GF-D8 (cell line): ENCODE measurements at places on chromosomes 1 and 21.

- DNase-seq: no peak
Measured at GRCh38 chr1:206944703-206945102, 1.6 kb downstream of the PIGR start.

GRCh38 chr1:24294716-24295371 is 24.3 kb upstream of the GRHL3 start:
- DNase-seq: no peak

DNA sequence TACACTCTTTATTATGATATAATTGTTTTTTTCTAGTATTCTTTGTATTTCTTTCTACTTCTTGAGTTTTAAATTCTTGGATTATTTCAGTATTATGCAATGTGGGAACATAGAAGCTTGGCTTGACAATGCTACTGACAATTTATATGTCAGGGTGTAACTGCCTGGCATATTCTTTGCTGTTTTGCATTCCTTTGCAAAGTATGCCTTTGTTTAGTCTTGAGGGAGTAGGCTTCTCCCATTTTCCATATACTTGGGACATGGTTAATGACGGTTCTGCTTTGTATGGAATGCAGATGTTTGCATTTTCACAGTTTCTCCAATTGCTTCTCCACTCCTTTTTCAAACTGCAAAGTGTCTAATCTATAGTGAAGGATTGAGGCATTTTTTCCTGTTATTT is 109.8 kb downstream of the HMCN1 start:
- no peak for DNase-seq

DNA sequence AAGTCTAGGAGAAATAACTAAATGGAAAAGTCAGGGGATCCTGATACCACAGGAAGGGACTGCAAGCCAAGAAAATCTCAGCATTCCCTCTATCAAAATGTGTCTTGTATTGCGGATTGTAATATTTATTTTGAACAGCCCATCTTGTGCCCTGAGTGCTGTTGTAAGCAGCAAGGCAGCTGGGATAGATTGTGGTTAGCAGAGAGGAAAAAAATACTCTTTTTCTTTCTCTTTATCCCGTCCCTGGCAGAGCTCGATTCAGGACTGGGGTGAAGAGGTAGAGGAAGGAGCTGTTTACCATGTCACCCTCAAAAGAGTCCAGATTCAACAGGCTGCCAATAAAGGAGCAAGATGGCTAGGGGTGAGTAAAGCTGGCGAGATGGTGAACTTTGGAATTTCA is 1.2 kb downstream of the RGL1 start:
- no peak for DNase-seq

DNA sequence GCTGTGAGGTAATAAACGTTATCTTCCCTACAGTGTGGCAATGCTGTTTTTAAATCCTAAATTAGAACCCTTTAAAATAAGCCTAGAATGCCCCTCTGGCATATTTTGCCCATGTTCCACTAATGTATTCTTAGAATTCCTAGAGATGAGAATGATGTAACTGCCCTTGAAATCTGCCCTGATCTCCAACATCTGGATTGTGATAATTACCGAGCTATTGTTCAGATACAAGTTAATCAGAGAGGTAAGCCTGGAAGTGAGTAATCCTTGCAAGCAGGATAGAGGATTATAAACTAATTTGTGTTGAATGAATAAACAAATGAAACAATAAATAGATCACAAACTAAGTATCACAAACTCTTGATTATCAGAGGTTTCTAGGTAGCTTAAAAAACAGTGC is 107.8 kb upstream of the DMRTA2 start:
- no peak for DNase-seq

DNA sequence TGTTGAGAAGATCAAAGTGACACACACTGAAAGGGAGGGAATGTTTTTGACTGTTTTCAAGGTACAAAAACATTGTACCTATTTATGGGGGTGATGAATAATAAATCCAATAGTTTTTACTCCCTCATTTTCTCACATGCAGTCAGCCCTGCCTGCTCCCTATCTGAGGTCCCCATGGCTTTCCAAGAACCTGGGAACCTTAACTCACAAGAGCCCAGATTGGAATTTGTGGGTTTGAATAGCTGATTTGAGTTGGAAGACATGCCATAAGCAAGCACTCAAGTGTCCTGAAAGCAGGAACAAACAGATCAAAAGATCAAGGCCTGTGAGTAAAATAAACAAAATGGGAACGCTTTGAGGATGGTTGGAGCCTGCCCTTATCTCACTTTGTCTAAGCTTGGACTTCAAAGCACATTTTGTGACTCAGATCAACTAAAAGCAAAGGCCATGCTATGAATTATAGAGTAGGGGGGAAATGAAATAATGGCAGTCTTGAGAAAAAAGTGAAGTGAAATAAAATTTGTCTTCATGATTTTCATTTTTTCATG is 136.6 kb downstream of the LYPLAL1 start:
- DNase-seq: no peak

DNA sequence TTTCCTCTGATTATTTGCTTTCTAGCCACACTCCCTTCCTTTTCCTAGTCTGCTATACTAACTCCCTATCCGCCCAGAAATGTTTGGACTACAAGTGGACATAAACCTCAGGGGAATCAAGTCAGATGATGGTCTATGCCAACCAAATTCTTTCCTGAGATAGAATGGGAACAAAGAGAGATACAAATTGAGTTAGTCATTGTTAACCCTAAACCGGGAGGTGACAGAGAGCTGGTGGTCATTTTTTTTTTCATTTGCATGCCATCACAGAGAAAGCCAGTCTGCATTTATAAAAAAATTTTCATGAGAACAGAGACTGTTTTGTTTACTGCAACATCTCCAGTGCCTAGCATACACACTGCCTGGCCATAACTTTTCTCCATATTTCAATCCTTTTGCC is 35.0 kb downstream of the MYSM1 start:
- no peak for DNase-seq

DNA sequence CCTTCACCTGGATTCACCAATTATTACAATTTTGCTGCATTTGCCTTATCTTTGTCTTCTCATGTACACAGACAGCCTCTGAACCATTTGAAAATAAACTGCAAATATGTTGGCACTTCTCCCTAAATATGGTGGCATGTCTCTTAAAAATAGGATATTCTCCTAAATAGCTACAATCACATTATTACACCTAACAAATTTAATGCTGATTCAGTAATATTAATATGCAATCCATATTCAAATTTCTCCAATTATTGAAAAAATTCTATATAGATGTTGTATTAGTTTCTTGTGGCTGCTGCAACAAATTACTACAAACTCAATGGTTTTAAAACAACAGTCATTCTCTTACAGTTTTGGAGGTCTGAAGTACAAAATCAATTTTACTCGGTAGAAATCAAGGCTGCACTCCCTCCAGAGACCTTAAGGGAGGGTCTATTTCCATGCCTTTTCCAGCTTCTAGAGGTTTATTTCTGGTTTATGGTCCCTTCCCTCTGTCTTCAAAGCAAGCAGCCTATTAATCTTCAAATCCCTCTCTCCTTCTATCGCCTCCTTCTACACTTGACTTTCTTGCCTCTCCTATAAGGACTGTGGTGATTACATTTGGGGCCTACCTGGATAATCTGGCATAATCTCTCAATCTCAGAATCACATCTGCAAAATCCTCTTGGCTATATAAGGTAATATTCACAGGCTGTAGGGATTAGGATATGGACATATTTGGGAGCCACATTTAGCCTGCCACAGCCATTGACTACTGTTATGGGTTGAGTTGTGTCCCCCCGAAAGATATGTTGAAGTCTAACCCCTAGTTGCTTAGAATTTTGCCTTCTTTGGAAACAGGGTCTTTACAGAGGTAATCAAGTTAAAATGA is 52.5 kb upstream of the BOLA1 start:
- no peak for DNase-seq

DNA sequence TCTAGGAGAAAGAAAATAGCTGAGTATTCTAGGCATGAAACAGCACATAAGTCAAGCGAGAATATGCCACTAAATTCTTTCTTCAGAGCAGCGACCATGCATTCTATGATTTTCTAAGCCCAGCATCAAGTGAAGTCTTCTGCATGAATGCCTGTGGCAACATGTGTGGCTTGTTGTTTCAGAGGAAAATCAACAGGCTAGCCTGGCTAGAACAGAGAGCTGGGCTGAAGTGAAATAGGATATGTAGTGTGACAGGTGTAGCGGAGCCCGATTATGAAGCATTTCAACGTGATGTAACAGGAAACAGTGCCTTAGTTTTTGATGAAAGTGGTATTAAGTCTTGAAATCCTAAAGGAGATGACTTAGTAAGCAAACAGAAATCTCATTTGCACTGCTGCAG is 7.0 kb downstream of the CSDE1 start:
- DNase-seq: no peak

DNA sequence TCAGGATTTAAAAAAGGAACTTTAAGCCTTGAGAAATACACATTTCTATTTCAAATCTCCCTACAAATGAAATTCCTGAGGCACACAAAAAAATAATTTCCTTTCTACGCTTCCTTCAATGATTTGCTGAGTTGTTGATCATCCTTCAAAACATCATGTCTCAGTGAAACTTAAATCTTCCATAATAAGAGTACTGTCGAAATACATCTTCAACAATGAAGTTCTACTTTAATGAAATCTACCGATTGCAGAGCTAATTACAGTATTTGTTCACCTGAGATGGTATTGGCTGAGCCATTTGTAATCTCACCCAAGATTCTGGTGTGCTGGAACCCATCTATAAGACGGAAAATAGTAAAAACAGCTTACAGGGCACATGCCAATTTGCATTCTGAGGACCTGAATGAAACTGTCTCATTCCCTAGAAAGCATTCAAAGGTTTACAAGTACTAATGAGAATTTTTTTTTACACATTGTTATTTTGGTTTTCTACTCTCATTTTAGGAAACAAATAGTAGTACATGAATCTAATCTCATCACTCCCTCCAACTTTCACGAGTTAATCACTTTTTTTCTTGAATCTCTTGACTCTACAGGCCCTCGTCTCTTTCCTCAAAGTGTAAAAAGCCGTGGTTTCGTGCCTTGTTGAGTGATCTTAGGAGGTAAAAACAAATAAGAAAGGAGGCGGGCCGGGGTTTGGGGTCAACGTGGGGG is 1.1 kb downstream of the CHML start:
- DNase-seq: no peak

- DNase-seq: peak; percentile 47
Measured at GRCh38 chr1:201676197-201676596, 137.3 kb downstream of the NAV1 start.

DNA sequence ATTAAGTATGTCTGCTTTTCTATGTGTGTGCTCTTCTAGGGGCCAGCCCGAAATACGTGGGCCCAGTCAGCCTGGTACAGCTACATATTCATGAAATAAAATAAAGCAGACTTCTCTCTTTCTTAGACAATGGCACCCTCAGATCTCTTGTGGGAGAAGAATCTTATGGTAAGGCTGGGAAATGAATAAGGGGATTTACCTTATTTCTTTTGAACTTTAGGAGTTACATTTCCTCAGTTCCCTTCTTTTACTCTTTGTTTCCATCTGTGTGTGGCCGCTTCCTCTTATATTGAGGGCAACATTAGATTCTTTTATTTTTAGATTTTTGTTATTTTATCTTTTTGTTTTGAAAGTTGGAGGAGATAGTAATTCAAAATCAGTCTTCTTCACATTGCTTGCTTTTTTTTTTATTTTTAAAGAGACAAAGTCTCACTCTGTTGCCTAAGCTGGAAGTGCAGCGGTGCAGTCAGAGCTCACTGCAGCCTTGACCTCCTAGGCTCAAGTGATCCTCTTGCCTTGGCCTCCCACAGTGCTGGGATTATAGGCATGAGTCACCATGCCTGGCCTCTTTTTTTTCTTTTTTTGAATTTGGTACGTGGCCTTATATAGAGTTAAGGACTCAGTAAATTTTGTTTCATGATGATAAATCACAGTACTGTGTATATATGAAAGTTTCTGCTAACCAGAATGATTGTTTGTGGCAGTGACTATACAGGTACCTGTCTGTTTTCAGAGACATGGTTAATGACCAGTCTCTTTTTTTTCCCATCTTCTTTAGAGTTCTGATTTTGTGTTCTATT is 9.1 kb downstream of the LAMC1 start:
- DNase-seq: no peak
